ENCODE measurements at places on chromosomes 5 and 9.

- no peak for DNase-seq
Measured at GRCh38 chr5:72130351-72130761, 23.1 kb downstream of the MAP1B start.

GRCh38 chr5:82885627-82886389 lies 191.4 kb downstream of the TMEM167A start:
- DNase-seq, result no peak

- no peak for DNase-seq
Measured at GRCh38 chr9:98784831-98785806, 11.2 kb downstream of the ANKS6 start.

DNA sequence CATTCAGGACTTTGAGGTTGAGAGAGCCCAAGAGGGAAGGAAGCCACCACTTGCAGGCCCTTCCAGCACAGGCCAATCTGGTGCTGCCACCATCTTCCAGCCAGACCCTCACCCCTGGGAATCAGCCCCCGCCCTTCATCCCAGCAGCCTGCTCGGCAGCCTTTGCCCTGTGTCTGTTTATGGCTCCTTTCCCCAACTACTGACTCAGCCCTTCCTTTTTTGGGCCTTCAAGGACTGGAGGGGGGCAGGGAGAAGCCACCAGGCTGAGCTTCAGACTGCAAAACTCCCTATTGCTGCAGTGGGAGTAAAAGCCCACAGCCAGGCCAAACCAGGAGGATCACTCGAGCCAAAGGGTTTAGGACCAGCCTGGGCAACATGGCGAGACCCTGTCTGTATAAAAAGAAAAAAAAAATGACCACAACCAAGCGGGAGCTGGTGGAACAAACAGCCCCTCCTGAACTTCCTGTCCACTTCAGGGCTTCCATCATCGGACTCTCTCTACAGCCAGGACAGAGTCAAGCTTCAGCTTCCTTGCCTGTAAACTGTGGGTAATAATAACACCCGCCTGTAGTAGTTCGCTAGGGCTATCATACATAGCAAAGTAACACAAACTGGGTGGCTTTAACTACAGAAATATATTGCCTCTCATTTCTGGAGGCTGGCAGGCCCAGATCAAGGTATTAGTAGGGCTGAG lies 85.9 kb upstream of the IL17B start:
- DNase-seq, result no peak

DNA sequence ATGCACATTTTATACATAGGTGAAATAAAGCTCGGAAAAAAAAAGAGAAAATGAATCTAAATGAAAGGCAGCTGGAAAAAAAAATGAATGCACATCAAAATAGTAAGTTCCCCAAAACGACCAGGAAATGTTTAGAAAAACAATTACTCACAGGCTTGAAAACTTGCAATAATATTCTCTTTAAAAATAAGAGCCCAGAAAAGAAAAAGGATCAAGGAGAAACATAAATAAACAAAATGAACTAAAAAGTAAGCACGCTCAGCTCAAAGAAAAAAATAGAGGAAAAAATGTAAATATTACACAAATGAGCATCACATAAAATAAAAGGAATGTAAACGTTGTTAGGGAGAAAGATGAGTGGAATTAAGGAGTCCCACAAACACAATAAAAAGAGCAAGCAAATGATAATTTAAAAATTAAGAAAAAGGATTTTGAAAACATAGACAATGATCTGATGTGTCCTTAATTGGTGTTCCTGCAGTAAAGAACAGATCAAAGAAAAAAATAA lies 54.2 kb downstream of the SLC27A6 start:
- DNase-seq, result no peak
